ENCODE measurements at places on chromosomes 6 and 20. TPM values are rescaled to one million over a fixed set of nuclear protein-coding genes. Genes with fewer than 3 reads are reported as not detected.

The RSPH3 gene
- total RNA-seq: 24.1 TPM

The IP6K3 gene
- total RNA-seq: 1.00 TPM

- H3K4me3 ChIP-seq: no peak overlapping the region
These were observed 216.8 kb downstream of the TMEM242 start for GRCh38 chr6:157106487-157106886.

DNA sequence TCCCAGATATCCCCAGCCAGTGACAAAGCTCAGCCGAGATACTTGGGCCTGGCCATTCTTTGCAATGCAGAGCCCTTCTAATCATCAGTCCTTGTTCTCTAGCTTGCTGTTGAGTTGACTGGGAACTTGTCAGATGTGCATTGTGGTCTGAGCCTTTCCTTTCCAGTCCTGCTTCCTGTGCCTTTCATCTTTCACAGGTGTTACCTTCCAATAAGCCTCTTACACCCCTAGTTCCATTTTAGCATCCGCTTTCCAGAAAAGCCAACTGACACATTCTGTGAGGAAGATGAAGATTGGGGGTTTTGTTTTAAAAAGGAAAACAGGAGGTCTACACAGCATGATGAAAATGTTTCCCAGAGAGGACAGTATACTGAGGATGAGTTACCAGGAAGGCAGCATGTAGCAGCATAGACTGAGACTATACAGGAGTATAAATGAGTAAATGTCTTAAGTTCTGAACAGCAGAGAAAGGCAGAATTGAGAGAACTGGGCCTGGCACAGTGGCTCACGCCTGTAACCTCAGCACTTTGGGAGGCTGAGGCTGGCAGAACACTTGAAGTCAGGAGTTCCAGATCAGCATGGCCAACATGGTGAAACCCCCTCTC, 5.6 kb upstream of the CEP85L start:
- H3K27me3 ChIP-seq: no peaks in the 10 kb centered on the region
- H3K27ac ChIP-seq: no peak overlapping the region
- DNase-seq: no peak
- no peaks in the 10 kb centered on the region for H3K4me1 ChIP-seq

The C20orf141 gene
- total RNA-seq: not detected

DNA sequence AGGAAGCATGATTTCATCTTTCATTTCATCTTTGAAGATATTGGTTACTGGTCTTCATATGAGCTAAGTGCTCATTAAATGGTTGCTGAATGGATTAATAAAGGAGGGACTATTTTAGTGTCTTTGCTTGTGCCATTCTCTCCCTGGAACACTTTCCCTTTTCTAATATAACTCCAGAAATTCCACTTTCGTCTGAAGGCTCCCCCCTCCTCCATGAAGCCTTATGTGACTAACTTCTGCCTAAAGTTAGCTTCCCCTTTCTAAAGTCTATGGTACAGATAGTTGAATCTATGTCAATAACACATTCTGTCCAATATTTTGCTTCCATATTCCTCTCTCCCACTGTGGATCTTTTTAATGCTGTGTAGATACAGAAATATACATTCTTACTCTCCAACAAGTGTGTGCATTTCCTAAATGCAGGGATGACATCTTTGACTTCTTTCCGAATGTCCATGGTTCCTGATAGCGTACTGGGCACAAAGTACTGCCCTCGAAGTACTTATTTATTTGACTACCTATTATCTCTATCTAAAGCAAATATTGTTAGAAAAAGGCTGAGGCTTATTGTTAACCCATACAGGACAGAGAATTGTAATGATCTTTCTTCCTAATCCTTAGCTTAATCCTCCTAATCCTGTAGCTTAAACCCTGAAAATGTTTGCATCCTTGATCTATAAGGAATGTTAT, 84.7 kb upstream of the ELOVL5 start:
- H3K27ac ChIP-seq: no peak overlapping the region
- H3K27me3 ChIP-seq: no peaks in the 10 kb centered on the region
- no peak for DNase-seq
- H3K4me3 ChIP-seq: no peak overlapping the region

DNA sequence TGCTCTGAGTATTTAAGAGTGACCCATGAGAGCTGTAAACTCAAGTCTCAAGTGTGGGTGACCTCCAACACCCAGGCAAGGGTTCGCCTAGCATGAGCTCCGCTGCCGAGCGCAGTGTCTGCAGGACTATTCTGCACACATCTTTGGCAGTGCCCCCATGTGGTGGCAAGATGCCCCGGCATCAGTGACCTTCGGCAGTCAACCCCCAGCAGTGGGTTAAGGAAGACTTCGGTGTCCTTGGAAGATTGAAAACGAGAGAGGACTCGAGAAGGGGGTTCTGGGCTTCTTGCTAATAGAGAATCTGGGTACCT, 43.1 kb downstream of the RBM38 start:
- H3K27ac ChIP-seq: no peak overlapping the region
- no peaks in the 10 kb centered on the region for H3K36me3 ChIP-seq
- no peaks in the 10 kb centered on the region for H3K27me3 ChIP-seq
